Activated T-cell treated with anti-CD3 and anti-CD28 coated beads for 24 hours (primary cell): ENCODE measurements at places on chromosomes 6 and 20.
A peak's percentile ranks its signal among the peaks of the same experiment; 100 is the strongest.

- DNase-seq: no peak
Measured at GRCh38 chr6:16028966-16029365, 99.9 kb upstream of the MYLIP start.

DNA sequence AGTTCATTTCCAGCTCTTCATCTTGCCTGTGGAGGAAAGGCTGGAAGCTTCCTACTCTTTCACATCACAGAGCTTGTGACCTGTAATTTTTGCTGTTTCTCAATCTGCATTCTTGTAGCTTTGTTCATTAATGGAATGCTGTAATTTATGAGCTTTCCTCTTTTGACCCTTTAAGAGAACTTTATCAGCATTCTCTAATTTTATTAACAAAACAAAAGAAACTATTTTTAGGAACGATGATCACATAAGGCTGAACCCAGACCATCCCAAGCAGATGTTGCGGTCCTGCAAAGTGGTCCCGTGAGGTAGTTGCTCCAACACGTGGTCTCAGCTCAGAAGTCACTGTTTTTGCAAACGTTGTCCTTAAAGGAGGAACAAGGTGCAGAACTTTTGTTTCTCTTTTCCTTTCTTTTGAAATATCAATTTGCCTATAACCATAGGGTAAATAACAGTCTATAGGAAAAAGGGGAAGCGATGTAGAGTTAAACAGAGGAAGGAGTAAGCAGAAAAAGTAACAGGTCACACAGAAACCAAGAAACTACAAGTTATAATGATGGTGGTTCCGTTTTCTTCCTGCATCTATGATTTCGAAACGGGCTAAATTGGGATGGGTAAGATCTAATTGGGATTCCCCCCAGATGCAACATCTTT lies 121.3 kb upstream of the PHACTR1 start:
- DNase-seq: no peak

- no peak for DNase-seq
Measured at GRCh38 chr6:4480788-4481735, 295.1 kb upstream of the CDYL start.

GRCh38 chr20:15395457-15395856 lies 1058.0 kb upstream of the FLRT3 start:
- DNase-seq: no peak

DNA sequence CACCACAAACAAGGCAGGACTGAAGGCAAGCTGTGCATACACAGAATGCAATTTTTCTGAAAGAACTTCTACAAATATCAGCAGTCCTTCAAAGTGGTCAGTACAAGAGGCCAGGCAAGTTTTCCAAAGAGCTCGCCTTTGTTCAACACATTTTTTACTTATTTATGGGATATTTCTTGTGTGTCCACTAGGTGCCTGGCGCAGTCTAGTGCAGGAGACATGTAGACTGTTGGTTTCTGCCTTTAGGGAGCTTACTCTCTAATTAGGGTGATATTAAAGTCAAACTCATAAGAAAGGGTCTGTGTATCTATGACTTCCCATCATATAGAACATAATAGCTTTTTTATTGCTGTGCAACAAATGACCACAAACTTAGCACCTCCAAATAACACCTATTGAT lies 21.2 kb upstream of the VEGFA start:
- no peak for DNase-seq

DNA sequence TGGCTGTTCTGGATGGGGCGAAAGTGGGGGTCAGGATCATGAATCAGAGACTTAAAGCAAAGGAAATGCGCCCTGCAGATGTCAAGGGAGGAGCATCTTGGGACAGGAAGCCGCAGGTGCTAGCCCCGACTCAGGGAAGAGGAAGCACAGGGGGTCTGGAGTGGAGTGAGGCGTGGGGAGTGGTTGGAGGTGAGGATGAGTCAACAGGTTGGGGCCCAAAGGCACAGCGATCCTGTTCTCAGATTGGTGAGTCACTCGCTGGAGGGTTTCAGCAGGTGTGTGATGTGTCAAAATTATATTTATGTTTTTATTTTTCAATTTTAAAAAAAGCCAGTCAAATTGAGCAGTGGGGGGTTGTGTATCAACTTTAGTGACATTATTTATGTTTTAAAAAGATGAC lies 19.0 kb downstream of the PACSIN1 start:
- peak; percentile 63 for DNase-seq

DNA sequence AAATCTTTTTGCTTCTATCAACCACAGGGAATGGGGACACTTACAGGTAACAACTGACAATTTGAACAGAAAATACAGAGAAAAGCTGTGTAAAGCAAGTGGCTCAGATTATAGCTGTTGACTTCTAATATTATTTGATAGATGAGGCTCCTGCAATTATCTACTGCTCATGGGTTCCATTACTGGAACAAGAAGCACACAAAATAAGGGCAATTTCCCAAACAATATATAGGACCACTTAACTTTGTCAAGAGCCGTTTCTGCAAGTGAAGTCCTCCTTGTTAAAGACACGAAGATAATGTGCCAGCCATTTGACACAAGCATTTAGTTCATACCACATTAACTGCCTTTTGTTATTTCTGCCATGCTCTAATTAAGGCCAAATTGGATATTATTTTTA lies 315.5 kb upstream of the ARID1B start:
- no peak for DNase-seq

DNA sequence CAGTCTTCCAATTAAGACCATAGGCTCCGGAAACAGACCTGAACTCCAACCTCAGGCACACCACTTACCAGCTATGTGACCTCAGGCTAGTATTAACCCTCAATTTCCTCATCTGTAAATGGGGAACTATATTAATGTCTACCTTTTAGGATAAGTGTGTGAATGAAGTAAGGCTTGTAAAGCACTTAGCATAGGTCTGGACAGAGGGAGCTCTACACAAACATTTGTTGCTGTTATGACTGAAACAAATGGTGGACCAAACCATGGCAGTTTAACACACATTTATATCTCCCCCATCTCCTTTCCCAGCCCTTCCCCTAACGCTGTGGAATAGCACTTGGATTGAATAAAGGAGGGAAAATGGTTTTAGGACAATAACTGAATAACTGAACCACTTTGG lies 48.7 kb downstream of the TSHZ2 start:
- DNase-seq: no peak

DNA sequence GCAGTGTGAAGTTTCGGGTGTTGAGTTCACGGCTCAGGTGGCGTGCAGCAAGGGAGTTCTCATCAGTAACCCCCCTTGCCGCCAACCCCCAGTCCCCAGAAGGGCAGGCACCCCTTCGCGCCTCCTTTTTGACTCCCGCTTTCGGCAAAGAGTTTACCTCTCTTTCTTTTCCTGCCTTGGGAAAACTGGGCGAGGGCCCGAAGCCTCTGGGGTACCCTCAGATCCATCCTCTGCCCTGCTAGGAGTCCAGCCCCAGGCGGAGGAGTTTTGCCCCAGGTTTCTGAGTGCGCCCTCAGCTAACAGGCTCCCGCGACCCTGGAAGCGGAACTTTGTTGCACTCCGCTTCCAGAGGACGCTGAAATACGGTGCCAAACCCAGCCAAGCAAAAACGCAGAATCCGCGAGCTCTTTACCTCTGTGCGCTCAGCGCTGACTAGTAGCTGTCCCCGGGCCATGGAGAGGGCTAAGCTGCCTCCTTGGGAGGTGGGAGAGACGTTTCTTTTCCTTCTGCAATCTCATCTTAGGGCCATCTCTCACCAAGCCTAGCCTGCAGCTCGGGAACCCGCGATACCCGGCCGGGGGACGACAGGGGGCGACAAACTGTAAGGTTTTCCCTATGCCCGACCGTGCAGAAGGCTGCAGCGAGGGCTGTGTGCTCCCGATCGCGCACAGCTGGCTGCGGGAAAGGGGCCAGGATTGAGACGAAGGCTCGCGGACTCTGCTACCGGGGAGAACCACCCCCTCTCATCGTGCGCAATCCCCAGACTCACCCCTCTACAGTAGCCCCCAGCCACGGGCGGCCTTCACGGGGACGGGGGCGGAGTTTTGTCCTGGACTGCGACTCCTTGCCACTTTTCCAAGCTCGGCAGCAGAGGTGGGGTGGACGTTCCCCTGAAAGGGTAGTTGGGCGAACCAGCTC lies 2.7 kb upstream of the PAX1 start:
- peak; percentile 20 for DNase-seq

DNA sequence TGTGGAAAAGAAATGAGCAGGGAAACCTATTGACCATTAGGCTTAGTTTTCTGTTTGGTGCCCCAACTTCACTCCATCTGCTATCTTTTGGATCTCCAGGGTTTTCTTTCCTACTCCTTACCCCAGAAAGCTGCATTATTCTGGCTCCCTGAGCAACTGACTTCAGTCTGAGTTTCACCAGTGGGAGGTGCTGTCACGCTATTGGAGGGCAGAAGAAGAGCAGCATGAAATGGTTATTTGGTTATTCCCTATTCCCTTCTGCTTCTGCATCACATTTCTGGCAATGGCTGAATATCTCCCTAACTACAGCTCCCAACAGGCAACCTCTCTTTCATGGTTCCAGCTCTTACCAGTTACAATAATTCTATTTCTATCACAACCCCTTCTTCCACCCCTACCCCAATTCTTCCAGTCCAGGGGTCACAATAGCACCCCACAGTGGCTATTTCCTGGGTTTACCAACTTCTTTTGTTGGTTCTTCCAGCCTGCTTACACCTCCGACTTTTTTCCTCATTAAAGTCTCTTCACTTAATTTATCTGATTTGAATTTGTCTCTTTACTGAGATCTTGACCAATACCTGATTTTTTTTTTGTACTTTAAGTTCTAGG lies 311.5 kb downstream of the PLCB1 start:
- DNase-seq: no peak

GRCh38 chr20:50284811-50285375 lies 94.3 kb downstream of the CEBPB start:
- no peak for DNase-seq

DNA sequence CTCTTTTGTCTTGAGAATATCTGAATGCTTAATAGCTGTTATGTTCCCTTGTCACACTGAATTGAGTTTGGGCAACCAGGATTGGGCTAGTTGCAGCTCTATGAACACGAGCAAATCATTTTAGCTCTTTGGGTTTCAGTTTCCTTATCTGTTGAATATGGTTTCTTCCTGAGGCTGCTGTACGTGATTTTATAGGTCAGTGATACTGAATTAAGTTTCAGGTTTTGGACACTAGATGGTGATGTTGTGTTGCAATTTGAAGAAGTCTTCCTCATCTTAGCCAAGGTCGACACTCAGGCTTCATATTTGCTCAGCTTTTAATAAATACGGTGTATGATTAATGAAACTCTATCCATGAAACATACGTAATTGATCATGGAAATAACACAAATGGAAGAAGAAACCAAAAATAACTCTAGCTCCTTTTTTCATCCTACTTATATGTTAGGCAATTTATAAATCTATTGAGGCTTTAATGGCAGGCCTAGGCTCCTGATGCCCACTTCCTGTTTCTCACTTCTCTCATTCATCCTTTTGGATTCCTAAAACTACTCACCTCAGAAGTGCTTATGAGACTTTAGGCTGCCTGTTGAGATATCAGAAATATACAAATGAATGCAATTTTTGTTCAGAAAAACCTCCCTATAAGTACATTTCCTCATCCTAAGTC lies 354.1 kb upstream of the MAP3K7 start:
- no peak for DNase-seq

- no peak for DNase-seq
Measured at GRCh38 chr6:21003780-21004541, 469.7 kb downstream of the CDKAL1 start.

DNA sequence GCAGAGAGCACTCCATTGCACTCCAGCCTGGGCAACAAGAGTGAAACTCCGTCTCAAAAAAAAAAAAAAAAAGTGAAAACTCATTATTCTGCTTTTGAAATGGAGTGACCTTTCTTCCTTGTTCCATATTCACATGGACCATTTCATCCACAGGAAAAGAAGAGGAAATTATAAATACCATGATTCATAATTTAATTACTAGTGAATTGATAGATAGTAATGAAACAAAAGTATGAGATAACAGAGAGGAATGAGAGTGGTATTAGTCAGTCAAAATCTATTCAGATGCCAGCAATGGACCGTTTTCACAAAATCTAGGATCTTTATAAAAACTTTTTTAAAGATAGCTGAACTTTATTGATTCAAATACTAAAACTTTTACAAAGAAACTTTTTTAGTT lies 443.1 kb upstream of the FLRT3 start:
- DNase-seq: no peak

- DNase-seq: no peak
Measured at GRCh38 chr6:28982476-28983266, 22.4 kb downstream of the ZNF311 start.

- DNase-seq: no peak
Measured at GRCh38 chr6:34536251-34536958, 19.7 kb downstream of the SPDEF start.

GRCh38 chr6:166313255-166314070 lies 5.3 kb upstream of the PRR18 start:
- no peak for DNase-seq

- DNase-seq: no peak
Measured at GRCh38 chr6:147384029-147384428, 124.5 kb upstream of the SAMD5 start.

DNA sequence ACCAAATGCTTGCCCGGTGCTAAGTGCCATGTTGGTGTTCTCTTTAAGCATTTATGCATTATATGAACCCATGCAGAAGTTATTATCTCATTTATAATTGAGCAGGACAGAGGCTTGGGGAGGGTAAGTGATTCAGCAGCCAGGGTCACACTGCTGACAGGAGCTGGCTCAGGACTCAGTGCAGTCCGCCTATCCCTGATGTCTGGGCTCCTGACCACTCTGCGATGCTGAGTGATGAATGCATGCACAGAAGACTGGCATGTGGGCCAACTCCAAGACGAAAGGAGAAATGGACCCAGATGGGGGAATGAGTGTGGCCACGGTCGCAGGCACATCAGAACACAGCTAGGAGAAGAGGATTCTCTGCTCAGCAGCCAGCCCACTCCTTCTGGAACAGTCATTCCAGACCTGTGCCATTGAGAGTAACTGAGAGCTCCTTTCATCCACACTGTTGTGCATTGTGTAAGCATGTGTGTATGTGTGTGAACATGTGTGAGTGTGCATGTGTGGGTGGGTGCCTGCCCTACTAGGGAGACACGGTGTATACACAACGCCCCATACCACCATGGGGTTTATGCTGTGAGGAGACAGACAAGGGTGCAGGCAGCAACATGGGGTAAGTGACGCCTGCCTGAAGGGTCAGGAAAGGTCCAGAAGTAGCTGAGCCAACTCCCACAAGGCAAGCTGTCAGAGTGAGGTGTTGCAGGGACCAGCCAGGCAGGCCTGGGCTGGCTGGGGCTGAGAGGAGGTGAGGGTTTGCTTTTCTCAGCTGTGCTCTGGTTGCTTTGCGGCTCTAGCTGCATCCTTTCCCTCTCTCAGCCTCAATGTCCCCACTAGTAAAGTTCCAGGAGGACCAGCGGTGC lies 97.8 kb upstream of the PMEPA1 start:
- DNase-seq: no peak

- no peak for DNase-seq
Measured at GRCh38 chr6:47721189-47721588, 22.8 kb downstream of the ADGRF4 start.
